ENCODE measurements at places on chromosomes 13 and 19.

DNA sequence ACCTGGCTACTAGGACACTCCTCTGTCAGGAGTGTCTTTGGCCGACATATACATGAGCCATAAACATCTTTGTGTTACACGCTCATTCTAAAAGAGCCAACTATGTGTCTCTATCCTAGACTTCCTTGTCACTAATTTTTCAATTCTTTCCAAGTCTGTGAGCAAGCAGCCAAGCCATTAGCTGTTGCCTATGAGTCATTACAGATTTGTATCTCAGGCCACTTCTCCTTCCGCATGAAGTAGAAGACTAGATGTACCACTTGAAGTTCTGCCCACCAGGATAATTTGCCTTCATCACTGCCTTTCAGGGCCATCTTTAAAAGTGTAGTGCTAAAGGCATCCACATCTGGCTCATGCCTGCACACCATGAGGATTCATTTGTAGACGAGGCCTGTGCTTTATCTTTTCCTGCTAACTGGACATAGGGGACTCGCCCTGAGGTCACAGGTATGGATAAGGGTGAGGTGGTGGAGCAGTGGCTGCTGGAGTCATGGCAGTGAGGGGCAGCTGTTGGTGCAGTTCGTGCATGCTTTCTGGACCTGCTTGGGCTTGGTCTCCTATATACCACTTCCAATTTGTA, 126.1 kb upstream of the KL start:
- no peak for DNase-seq

DNA sequence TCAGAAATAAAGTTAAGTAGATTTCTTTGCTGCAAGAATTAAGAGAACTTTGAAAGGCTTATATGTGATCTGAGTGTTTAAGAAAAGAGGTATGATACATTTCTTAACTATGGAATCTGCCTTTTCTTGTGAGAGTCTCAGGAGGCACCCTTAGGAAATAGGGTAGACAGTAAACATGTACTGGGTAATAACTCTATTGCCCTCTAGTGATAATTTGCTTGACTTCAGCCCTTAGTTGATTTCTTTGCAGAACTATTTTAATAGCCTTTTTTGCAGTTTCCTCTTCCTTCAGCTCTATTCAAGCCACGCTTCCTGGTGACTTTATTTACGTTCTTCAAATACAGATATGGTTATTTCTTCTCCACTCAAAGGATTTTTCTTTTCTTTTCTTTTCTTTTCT, 37.0 kb upstream of the CCNA1 start:
- no peak for DNase-seq

- DNase-seq, result no peak
Observed at GRCh38 chr13:49314344-49314882, 66.7 kb downstream of the CDADC1 start.

- no peak for DNase-seq
Observed at GRCh38 chr19:5621945-5622464, 571 bp downstream of the SAFB2 start.

GRCh38 chr13:34108410-34108809, 290.5 kb downstream of the RFC3 start:
- no peak for DNase-seq

GRCh38 chr13:36072152-36072935, 58.8 kb downstream of the DCLK1 start:
- DNase-seq, result no peak

DNA sequence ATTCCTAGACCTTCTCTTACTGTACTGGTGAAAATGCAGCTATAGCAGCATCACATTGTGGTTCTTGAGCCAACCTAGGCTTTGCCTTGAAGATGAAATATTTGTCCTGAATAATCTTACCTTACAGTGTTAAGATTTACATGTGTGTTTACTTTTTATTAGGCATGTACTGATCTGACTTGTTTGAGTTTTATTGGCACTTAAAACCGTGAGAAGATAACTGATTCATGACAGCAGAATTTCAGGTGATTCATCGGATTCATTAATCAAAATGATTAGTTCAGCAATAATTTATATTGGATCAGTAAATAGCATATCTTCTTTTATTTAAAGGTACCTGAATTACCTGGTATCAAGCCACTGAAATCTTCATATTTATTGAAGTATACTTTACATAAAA, 296.3 kb downstream of the KLF5 start:
- DNase-seq, result no peak

- DNase-seq, result no peak
Observed at GRCh38 chr13:21917086-21918015, 246.5 kb downstream of the FGF9 start.

DNA sequence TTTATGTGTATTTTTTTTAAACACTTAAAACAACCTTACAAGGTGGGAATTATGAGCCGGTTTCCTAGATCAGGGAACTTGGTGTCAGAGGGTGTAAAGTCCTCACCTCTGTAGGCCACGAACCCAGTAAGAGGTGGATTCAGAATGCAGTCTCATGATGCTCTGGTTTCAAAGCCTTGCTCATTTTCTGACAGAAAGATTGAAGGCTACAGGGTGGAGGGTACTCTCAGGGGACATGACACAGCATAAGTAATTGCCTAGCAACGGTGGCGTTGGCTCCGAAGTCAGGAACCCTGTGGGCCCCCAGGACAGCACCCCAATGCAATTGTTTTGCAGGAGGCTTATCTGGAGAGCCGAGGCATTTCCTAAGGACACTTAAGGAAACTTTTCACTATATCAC, 794.7 kb downstream of the EFNB2 start:
- DNase-seq, result no peak

- peak; percentile 80 for DNase-seq
Observed at GRCh38 chr19:38842439-38843174, 7.2 kb downstream of the HNRNPL start.
